CMK (cell line): ENCODE measurements at places on chromosomes 13 and 19.

DNA sequence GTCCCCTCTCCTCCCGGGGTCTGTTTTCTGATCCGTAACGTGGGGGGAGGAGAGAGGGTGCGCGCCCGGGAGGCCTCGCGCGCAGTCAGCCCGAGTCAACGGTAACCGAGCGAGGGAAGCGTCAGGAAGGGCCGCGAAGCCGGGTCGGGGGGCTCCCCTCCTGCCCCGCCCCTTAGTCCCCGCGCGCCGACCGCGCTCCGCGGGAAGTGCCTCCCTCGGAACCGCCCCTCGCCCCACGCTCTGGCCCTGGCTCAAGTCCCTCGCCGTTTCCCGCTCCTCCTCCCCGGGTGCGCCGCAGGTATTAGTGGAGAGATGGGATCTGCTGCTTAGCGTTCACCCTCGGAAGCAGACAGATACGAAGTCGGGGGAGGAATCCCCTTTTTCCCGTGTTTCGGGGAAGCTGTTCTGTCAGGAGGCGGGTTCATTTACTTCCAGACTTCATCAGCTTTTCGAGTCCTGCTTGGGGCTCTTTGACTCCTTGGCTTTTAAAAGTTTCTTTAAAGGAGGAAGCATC lies 770 bp downstream of the HNRNPM start:
- peak; percentile 26 for DNase-seq

- DNase-seq: no peak
These were observed 381.0 kb downstream of the TSHZ3 start for GRCh38 chr19:30968210-30968609.

- DNase-seq: no peak
These were observed 15.1 kb downstream of the TICAM1 start for GRCh38 chr19:4816202-4816949.

DNA sequence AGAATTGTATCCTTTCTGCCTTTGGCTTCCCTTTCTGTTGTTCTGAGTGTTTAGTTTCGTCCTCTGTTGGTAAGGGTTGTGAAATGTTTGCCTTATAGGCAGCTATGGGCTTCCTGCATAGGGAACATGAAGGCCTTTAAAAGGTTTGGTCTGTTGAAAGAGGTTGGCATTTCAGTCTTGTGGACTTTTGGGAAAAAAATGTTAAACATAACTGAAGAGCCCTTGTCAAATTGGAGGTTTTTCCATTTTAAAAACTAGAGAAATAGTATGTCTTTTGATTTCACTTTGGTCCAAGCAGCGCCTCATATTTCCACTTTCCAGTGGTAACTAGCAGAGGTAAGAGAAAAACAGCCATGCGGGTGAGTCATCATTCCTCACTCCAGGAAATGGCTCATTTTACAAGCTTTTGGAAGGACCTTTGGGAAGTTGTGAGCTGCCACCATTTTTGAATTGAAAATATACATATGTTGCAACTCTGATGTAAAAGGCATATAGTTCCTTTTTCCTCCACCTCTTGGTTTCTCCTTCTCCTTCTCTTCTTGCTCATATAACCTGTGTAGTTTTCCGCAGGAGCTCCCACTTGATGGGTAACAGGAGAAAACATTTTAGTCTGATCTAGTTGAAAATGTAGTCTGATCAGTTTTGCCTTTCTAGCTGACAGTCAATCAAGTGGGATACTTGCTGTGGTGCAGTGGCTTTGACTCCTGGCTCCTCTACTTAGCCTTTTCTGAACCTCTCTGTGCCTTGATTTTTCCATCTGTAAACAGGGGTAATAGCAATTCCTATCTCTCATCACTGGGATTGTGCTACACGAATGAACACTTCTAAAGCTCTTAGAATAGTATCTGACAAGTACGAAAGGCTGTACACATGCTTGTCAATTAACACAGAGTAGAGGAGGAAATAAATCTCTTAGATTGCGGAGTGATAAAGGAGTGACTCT lies 23.0 kb downstream of the GPC6 start:
- DNase-seq: no peak

DNA sequence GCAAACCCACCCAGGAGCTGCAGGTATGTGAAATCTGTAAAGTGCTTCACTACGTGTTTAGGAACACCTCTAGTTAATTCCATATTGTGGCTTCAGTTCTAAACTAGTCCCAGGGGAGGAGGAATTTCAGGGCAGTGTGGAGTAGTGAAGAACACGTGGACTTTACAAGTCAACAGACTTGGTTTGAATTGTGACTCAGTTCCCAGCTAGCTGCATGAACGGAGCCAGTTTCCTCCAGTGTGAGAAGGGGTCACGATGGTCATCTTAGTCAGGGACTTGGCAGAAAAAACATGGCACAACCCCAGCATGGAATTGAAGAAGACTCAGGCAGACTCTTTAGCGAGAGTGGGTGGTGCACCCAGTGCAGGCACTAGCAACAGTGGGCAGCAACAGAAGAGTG lies 175.7 kb upstream of the UBL3 start:
- DNase-seq: no peak

- no peak for DNase-seq
These were observed 240.8 kb downstream of the TEX29 start for GRCh38 chr13:111561091-111561781.

DNA sequence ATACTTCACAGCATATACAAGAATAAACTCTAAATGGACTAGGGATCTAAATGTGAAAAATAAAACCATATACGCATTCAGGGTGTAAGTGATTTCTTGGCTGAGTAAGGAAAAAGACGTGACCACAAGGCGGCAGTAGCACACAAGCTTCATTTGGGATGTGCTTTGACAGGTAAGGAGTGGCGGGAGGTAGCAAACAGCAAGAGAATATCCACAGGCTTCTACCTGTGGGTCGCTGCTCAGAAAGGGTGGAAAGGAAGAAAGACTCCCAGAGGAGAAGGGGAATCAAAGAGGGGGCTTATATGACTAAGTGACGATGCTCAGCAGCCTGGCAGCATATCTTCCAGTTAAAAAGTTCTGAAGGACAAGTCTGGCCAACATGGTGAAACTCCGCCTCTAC lies 2.5 kb upstream of the ZNF121 start:
- DNase-seq: no peak

GRCh38 chr13:30623392-30623791 lies 5.7 kb downstream of the USPL1 start:
- DNase-seq: no peak

DNA sequence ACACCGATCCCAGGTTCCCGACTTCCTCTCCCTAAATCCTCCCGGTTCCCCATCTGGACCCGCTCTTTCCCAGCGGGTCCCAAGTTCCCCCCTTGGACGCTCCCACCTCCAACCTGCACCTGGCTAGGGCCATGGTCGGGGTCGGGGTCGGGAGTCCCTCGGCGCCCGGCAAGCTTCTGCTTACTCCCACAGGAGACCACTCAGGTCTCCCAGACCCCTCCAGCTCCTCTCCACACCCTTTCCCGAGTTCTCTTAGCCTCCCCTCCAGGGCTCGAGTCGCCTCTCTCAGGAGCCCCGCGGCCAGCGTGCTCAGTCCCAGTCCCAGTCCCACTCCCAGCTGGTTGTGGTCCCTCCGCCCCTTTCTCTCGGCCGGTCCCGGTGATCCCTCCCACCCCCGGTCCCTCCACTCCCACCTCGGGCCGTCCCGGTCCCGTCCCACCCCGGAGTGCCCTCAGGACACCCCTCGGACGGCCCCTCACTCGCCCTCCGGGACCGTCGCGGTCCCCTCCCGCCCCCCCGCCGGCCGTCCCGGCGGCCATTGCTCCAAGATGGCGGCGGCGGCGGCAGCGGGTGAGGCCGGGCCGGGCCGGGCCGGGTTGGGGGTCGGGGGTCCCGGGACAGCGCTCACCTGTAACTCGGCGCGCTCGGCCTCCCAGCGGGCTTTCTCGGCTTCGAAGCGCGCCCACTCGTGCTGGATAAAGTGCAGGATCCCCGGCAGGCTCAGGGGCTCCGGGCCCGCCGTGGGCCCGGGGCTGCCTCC lies at the start of gene FKRP:
FKRP (plus strand) TSS at position 537 of the 760 bp plus-strand sequence. CDS start 9,394 bp downstream, outside the sequence.
- no peak for DNase-seq

DNA sequence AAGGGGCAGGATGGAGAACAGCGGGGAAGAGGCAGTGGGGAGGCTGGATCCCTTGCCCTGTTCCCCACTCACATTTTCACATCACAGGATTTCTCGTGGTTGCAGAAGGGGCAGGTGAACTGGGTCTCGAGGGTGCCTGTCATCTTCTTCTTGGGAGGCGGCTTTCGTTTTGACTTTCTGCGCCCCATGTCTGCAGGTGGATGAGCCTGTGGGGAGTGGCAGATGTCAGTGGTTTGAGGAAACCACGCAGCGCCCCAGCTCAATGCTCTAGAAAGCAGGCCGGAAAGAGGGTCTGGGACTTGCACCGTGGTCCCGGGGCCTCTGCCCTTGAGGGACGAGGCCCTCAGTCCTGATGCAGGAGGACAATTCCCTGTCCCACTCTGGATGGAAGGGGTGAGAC lies 4.9 kb downstream of the ELOF1 start:
- no peak for DNase-seq

DNA sequence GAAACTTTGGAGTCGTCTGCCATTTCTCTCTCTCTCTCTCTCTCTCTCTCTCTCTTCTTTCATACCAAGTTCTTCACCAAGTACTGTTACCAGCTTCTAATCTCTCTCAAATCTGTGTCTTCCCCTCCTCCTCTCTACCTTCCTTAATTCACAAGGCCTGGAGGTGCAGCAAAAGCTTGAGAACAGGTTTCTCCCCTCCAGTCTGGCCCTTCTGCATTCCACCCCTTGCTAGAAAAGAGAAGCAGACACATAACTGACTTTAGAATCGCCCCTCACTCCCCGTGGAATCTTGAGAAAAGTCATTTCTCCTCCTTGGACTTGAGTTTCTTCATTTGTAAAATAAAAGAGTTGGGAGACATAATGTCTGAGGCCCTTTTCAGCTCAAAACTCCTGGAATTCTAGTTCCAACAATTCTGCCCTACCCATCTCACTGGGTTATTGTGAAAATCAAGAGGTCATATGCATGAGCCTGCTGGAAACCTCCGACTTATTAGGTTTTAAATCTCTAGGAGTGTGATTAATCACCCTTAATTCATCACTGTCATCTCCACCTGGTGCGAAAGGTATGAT lies 20.4 kb downstream of the AMER2 start:
- DNase-seq: no peak

DNA sequence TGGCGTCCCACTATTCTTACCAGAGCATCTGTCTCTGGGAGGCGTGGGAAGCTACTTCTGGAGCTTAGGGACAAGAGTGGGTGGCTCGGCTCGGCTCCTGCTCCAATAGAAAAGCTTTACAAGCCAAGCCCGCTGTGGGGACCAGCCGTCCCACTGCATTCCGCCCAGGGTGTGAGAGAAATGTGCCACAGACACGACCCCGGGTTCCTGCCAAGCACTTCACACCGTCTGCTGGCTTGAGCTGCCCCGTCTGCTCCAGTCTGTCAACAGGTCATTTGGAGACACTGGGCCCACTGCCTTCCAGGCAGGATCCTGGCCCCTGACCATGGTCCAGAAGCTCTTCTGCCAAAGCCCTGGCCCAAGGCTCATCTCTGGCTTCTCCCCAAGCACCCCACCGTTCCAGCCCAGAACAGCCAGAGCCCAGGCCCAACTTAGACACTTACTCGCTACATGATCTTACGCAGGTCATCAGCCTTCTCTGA lies 6.5 kb upstream of the FKRP start:
- no peak for DNase-seq

- DNase-seq: no peak
These were observed 25.2 kb downstream of the ZNRF4 start for GRCh38 chr19:5480427-5480836.

DNA sequence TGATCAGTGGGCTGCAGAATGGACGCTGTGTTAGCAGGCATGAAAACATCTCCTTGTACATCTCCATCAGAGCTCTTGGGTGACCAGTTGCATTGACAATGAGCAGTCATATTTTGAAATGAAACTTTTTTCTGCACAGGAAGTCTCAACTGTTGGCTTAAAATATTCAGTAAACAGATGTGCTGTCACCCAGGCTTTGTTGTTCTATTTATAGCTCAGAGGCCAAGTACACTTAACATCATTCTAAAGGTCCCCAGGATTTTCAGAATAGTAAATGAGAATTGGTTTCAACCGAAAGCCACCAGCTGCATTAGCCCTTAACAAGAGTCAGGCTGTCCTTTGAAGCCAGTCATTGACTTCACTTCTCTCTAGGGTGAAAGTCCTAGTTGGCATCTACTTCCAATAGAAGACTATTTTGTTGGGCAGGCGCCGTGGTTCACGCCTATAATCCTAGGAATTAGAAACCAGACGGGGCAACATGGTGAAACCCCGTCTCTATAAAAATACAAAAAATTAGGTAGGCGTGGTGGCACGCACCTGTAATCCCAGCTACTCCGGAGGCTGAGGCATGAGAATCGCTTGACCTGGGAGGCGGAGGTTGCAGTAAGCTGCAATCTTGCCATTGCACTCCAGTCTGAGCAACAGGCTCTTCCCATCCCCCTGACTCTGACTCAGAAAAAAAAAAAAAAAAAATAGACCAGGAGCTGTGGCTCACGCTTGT lies 7.9 kb upstream of the PDE4A start:
- DNase-seq: no peak

- no peak for DNase-seq
These were observed 491.0 kb downstream of the SLITRK5 start for GRCh38 chr13:88162076-88162702.

DNA sequence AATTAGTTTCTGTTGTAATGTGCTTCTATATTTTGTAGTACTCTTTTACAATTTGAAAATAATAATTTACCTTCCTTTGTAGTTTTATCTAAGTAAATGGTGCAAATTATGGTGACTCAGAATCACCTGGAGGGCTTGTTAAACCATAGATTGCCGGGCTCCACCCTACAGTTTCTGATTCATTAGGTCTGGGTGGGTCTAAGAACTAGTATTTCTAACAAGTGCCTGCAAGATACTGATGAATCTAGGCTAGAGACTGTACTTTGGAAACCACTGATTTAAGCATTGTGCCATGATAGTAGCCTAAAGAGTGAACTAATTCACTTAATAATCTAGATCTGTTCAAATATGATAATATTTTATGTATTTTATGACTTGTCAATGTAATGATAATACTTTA lies 437.4 kb upstream of the SPRY2 start:
- no peak for DNase-seq

DNA sequence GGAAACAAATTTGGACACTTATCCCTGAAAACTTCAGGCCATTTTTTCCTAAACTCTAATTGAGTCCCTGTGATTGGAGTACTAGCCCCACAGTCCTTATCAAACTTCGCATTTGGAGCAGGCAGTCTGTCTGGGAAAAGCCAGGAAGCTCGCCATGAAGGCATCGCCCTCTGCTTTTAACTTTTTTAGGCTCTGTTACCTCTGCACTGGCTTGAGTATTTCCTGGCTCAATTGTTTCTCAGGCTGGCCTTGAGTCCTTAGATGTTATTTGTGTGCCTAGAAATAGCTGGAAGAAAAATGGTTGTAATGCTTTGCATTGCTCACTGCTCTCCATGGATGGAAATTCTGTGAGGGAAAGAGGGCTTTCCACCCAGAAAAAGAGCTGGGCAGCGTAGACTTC lies 24.2 kb downstream of the ACTN4 start:
- DNase-seq: no peak

DNA sequence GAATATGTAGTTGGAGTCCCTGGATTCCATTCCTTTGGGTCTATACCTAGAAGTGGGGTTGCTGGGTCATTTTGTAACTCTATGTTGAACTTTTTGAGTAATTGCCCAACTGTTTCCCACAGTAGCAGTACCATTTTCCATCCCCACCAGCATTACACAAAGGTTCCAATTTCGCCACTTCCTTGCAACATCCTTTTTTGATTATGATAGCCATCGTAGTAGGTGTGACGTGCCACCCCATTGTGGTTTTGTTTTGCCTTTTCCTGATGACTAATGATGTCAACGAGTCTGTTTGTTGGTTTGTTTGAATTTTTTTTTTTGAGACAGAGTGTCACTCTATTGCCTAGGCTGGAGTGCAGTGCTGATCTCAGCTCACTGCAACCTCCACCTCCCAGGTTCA lies 3.3 kb upstream of the PEX11G start:
- no peak for DNase-seq

GRCh38 chr13:51768378-51768921 lies 35.5 kb downstream of the DHRS12 start:
- no peak for DNase-seq

- DNase-seq: no peak
These were observed 989 bp upstream of the SSC5D start for GRCh38 chr19:55486971-55487923.
